ENCODE measurements at places on chromosomes 12 and 14.

DNA sequence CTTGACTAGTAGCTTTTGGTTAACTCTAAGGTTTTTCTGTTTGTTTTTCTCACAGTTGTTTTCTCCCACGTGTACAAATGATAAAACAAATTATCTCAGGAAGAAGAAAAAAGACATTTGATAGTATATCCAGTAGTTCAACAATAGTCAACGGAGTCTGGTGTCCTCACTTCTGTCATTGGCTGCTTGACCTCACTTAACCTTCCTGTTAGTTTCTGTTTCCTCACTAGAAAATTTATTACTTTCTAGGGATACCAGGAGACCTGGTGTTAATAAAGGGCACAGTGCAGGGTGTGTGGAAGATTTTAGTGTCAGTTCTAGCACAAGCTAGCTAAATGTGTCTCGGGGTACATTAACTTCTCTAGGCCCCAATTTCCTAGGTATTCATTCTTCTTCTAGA, 116.0 kb downstream of the PRKCH start:
- DNase-seq = no peak

DNA sequence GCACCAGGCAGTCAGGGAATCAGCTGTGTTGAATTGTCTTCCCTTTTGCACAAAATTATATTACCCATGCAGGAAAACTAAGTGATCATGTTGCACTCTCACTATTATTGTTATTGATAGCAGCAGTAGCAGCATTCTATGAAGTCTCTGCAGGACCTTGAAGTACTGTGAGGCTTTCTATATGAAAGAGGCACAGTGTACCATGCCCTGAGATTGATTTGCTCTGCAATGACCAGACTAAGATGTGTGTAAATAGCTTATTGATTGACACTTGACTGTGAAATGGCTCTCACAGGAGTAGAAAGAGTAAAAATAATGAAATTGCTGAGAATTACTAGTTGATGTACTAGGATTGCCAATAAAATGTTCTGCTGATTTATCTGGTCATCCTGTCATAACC, 99.9 kb downstream of the KICS2 start:
- no peak for DNase-seq

DNA sequence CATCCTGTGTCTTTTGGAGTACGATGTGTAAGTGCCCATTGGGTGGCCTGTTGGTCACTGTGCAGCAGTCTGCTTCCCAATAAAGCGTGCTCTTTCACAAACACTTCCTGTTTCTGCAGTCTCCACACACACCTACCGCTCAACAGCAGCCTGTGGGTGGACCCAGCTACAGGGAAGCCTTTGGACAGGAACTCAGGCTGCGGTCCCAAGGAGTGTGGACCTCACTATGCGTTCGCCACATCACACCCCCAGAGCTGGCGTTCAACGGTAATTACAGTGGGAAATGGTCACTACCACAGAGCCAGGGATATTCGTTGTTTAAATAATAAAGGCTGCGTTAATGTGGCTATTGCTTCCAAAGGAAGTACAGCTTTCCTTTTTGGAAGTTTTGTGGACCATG, 16.2 kb downstream of the PSMC1 start:
- no peak for DNase-seq

DNA sequence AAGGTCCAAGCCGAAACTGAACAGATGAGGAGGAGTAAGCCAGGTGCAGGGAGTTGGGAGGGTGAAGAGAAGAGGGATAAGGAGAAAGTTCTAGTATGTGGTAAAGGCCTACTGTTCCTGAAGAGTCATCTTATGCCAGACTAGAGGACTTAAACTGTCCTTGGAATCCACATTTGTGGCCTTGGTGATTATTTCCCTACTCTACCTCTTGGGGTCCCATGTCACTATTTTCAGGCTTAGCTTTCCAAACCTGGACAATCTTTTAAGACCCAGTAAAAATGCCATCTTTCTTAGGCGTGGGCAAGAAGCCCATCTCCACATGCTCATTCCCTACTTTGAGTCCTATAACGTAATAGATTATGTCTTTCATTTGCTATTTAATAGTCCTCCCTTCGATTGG, 40.1 kb upstream of the CRY1 start:
- DNase-seq = no peak

- DNase-seq = no peak
Observed at GRCh38 chr12:43655586-43655985, 103.0 kb downstream of the PUS7L start.

- peak; percentile 4 for DNase-seq
Observed at GRCh38 chr12:32107359-32108267, 966 bp downstream of the BICD1 start.

DNA sequence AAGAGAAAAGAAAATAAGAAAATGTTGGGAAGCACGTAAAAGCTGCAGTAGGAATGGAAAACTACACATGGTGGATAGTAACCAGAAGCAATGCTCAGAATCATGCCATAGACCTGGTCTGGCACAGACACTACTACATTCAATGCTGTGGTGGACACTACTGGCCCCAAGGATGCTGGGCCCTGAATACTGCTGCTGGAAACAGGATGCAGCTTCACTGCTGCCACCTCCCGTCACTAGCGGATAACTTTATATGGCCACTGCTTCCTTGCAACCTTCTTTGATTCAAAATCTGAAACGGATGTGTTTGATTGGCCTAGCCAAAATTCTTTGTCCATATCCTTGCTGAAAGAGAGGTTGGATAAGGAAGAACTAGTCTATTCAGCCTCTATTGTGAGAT, 30.7 kb downstream of the ADCY6 start:
- no peak for DNase-seq

DNA sequence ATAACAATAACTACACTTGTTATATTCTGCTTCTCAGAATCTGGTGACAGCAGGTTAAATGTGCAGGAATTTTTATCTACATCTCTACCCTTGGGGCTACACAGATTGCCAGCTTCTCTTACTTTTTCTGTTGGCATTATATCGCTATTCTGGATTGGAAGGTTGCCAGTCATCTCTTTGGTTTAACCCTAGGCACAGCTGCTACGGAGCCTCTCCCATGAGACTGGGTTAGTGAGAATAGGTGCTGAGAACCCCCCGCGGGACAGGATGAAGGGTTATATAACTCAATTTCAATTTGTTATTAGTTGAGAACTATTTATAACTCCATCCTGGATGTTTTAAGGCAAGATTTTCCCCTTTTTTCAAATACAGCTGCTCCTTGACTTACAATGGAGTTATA, 73.1 kb downstream of the ACADS start:
- no peak for DNase-seq

- DNase-seq = no peak
Observed at GRCh38 chr12:45389426-45389825, 173.5 kb downstream of the ANO6 start.

Data from activated T-cell treated with anti-CD3 and anti-CD28 coated beads for 1 hour (primary cell).